SJCRH30 (cell line): ENCODE measurements at places on chromosomes 3 and 15. TPM values are rescaled to one million over a fixed set of nuclear protein-coding genes. Genes with fewer than 3 reads are reported as not detected.

The CPLX3 gene
- not detected in 2 replicates for total RNA-seq

DNA sequence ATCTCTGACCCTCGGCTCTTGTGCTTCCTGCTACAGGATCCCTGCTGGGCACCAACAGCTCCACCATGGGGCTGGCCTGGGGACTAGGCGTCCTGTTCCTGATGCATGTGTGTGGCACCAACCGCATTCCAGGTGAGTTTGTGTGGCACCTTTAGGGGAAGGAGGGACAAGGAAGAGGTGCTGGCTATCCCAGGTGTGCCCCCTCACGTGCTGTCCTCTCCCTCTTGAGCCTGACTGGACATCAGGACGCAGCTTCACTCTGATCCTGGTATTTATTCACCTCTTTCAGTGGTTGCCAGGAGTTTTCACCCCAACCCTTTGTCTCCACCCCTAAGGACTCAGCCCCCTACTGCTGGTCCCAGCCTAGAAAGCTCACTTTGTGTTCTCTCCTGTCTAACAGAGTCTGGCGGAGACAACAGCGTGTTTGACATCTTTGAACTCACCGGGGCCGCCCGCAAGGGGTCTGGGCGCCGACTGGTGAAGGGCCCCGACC lies 960 bp downstream of the THBS1 start:
- peaks cover 11% of the 10 kb centered on the region for H3K4me1 ChIP-seq
- peak overlapping the region; percentile 71 for H3K4me3 ChIP-seq
- peak; percentile 47 for DNase-seq
- H3K27me3 ChIP-seq: no peaks in the 10 kb centered on the region
- H3K27ac ChIP-seq: no peak overlapping the region; the same call in 1 of the 2 replicates
- H3K36me3 ChIP-seq: peaks cover 26% of the 10 kb centered on the region

GRCh38 chr3:143812481-143812880 lies 35.8 kb downstream of the SLC9A9 start:
- H3K4me1 ChIP-seq: no peaks in the 10 kb centered on the region
- DNase-seq: no peak
- no peaks in the 10 kb centered on the region for H3K27me3 ChIP-seq
- no peak overlapping the region for H3K27ac ChIP-seq

DNA sequence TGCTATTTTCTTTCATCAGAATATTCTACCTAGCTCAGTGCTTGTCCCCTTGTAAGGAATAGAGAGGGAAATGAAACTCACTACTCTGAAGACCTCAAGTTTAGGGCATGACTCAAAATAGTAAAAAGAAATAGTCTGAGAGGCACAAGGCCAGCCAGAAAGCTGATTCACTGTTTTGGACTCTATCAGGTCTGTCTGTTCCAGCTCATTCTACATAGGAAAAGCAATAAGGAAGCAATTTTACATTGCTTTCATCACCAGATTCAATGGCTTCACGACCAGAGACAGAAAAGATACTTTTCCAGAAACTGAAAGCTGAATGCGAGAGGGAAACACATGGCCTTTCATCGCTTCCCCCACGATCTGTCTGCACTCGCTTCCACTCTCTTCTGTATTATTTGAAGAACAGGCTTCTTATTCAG lies 276.0 kb downstream of the GBE1 start:
- no peaks in the 10 kb centered on the region for H3K27me3 ChIP-seq
- H3K36me3 ChIP-seq: no peaks in the 10 kb centered on the region
- no peaks in the 10 kb centered on the region for H3K4me1 ChIP-seq
- no peak overlapping the region for H3K27ac ChIP-seq
- DNase-seq: no peak
- H3K4me3 ChIP-seq: no peak overlapping the region

- no peak for DNase-seq
- no peak overlapping the region for H3K4me3 ChIP-seq
- no peaks in the 10 kb centered on the region for H3K36me3 ChIP-seq
Observed at GRCh38 chr3:79038057-79038456, 729.7 kb downstream of the ROBO1 start.

GRCh38 chr3:141909408-141909807 lies 33.0 kb downstream of the ATP1B3 start:
- H3K4me1 ChIP-seq: no peaks in the 10 kb centered on the region
- H3K27me3 ChIP-seq: no peaks in the 10 kb centered on the region
- H3K4me3 ChIP-seq: no peak overlapping the region
- no peak overlapping the region for H3K27ac ChIP-seq
- no peak for DNase-seq
- peaks cover 65% of the 10 kb centered on the region for H3K36me3 ChIP-seq
